Large intestine (tissue), 12 donors: ENCODE measurements at places on chromosomes 11 and 22.

DNA sequence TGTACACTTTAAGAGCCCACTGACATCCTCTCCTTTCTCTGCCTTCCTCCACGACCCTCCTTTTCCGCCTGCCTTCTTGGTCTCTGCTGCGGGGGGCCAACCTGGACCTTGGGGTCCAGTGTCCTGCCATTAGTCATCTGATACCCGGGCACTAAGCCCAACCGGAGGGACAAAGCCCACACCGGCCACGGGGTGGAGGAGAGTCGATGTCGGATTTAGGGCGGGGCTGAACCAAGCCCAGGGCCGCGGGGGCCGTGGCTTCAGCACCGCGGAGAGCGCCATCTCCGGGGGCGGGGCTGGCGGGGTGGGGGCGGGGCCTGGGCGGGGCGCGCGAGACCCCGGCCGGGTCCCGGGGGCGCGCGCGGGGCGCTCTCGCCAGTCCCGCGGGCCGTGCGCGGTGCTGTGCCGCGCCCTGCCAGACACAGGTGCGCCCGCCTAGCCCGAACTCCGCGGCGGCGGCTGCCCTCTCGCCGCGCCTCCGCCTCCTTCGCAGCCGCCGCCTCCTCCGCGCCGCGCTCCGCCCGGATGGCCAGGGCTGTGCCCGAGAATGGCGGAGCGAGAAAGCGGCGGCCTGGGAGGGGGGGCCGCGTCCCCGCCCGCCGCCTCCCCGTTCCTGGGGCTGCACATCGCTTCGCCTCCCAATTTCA is at the start of gene MAPK8IP1:
MAPK8IP1 (plus strand) TSS at position 378 of the 647 bp plus-strand sequence; CDS start at position 548, 170 bp downstream.
- no peak within 1 kb of the TSS for H3K27ac ChIP-seq
- peaks cover 25% of the 10 kb centered on the region for H3K36me3 ChIP-seq
- peak within 1 kb of the TSS; percentile 39 for H3K4me3 ChIP-seq
- H3K4me1 ChIP-seq, result peaks cover 8% of the 10 kb centered on the region
- H3K27me3 ChIP-seq, result peaks cover 24% of the 10 kb centered on the region

DNA sequence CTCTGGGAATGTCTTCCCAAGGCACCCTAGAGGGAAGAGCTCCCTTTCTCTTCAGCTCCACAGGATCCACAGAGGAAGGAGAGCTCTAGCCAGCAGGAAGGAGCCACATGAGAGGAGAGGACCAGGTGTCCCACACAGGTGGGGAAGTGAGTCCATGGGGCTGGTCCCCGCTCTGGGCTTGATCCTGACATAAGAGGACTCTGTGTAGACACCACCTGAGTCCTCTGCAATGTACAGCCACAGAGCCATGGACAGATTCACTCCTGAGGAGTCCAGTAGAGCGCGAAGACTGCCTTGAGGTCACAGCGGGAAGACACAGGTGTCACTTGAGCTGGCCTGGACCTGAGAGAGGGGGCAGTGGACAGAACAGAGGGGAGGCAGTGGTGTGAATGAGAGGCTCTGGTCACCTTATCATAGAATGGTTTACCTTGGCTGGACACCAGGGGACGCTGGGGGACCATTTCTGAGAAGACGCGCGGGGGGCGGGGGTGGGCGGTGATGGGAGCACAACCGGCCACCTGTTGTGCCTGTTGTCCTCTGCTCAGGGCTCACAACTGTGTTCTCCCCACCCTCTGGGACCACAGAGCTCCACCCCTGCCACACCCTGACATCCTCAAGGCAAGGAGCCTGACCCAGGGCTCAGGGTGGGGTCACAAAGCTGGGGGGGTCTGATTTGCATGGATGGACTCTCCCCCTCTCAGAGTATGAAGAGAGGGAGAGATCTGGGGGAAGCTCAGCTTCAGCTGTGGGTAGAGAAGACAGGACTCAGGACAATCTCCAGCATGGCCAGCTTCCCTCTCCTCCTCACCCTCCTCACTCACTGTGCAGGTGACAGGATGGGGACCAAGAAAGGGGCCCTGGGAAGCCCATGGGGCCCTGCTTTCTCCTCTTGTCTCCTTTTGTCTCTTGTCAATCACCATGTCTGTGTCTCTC is 128.2 kb downstream of the ZNF280B start:
- H3K27ac ChIP-seq, result no peak overlapping the region
- DNase-seq, result no peak
- no peak overlapping the region for H3K4me3 ChIP-seq
- H3K27me3 ChIP-seq, result peaks cover 2% of the 10 kb centered on the region

DNA sequence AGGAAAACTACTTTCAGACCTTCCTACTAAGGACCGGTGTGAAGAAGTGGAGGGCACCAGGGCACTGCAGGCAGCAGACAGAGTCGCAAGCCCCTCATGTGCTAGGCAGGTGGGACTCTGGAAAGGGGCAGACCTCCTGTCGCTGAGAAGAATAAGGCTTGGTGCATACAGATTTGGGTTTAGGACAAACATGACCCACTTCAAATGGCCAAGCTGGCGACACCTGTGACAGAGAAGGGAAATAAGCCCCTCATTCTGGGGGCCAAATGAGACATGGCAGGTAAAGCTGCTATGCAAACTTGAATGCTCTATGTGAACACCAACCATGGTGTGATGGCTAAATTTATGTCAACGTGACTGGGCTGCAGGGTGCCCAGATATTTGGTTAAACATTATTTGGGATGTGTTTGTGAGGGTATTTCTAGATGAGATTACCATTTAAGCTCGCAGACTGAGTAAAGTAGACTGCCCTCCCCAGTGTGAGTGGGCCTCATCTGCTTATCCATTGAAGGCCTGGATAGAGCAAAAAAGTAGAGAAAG is 112.4 kb upstream of the PITPNB start:
- no peaks in the 10 kb centered on the region for H3K27me3 ChIP-seq
- H3K36me3 ChIP-seq, result peaks cover 20% of the 10 kb centered on the region
- H3K4me3 ChIP-seq, result no peak overlapping the region

DNA sequence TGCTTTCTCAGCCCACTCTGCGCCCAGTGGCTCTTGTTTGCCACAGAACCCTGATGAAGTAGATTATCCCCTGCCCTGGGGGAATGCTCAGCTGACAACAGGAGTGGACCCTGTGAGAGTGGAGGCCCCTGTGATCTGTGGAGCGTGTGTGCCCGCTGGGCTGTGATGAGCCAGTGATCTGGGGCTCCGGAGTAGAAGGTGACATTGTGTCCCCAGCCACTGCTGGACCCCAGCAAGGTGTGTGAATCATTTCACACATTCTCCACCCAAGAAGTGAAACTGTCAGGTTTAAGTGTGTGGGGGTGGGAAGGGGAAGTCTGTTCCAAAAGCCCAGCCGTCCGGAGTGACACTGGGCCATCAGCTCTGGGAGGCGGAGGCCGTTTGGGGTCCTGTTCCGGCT is 33.1 kb upstream of the GRAMD4 start:
- DNase-seq, result no peak
- peaks cover 53% of the 10 kb centered on the region for H3K4me1 ChIP-seq
- no peak overlapping the region for H3K4me3 ChIP-seq
- H3K27me3 ChIP-seq, result no peaks in the 10 kb centered on the region

DNA sequence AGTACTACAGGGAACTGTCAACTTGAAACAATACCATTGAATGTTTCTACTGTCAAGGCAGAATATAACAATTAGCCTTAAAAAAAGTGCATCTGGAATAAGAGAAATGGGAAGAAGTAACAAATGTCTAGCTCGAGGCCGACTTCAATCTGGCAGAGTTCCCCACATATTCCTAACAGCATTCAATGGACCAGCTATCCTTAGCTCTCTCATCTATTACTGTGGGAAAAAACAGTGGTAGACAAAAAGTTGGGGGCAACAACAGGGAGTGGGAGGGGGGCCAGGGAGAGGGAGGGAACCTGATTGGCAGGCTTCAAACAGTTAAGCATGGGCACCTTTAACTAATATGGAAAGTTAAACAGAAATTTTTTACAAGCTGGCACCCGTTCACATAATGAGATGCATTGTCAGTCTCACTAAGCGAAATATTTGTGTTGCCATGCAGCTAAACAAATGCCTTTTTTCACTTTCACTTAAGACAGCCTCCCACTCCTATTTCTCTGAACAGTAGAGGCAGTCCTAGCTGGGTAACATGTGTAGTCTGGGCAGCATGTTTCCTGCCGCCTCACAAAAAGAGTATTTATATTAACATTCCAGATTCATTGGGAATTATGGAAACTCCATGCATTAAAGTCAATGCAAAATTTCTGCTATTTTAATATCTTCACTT is 62.2 kb upstream of the SOX6 start:
- no peaks in the 10 kb centered on the region for H3K36me3 ChIP-seq
- H3K4me1 ChIP-seq, result no peaks in the 10 kb centered on the region
- no peak for DNase-seq
- no peak overlapping the region for H3K27ac ChIP-seq
- H3K4me3 ChIP-seq, result no peak overlapping the region

GRCh38 chr11:12653729-12654128 is 20.5 kb upstream of the TEAD1 start:
- no peaks in the 10 kb centered on the region for H3K27me3 ChIP-seq
- no peak for DNase-seq
- H3K4me1 ChIP-seq, result no peaks in the 10 kb centered on the region
- H3K36me3 ChIP-seq, result no peaks in the 10 kb centered on the region
- H3K27ac ChIP-seq, result no peak overlapping the region
- H3K4me3 ChIP-seq, result no peak overlapping the region

DNA sequence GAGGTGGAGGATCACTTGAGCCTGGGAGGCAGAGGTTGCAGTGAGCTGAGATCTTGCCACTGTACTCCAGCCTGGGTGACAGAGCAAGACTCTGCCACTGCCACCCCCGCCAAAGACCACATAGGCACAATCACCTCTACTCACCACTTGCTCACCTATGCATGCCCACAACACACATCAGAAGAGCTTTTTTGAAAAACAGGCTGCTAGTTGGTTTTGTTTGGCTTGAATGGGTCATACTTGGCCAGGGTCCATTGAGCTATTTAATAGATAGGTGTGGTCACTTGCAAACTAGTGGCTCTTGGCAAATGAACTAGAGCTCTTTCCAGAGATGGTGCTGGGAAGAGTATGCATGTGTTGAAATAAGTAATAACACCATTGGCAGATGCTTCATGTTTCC is 80.1 kb downstream of the EMSY start:
- H3K27me3 ChIP-seq, result no peaks in the 10 kb centered on the region
- peaks cover 30% of the 10 kb centered on the region for H3K36me3 ChIP-seq
- no peaks in the 10 kb centered on the region for H3K4me1 ChIP-seq
- no peak overlapping the region for H3K4me3 ChIP-seq
- H3K27ac ChIP-seq, result no peak overlapping the region

DNA sequence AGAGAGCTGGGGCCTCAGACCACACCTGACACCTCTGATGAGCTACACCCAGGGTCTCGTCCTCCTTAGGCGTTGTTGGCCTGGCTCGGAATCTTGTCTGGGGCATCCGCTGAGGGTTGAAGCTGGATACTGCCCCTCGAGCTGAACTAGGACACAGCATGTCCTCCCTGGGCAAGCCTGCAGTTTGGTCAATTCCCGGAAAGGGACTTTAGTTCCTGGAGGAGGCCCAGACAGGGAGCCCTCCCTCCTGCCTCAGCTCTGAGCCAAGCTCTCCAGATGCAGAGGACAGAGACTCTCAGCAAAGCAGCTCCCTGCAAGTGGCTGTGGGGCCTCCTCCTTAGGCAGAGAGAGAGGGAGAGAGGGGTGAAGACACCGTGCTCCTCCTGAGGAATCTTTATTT is 4.9 kb downstream of the APOL3 start:
- peak overlapping the region; percentile 49 for H3K27ac ChIP-seq
- peaks cover 18% of the 10 kb centered on the region for H3K4me1 ChIP-seq
- H3K36me3 ChIP-seq, result no peaks in the 10 kb centered on the region
- no peak overlapping the region for H3K4me3 ChIP-seq
- DNase-seq, result peak; percentile 48

DNA sequence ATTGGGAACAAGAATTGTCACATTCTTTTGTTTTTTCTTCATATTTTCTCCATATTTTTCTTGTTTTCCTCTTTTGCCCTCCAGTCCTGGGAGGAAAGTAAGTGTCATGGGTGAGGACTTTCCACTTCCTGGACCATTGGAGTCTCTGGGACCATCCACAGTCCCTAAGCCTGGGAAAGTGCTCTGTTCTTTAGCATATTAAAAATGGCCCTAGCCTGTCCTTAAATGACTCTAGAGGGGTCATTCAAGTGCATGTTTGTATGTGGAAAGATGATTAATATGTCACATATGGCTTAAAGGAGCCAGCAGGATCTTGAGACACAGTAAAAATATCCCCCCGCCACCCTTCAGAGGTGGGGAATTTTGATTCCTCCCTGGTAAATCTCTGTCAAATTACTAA is 20.1 kb upstream of the SCGB1D1 start:
- H3K4me1 ChIP-seq, result no peaks in the 10 kb centered on the region
- no peak overlapping the region for H3K4me3 ChIP-seq
- DNase-seq, result no peak
- H3K27me3 ChIP-seq, result peaks cover 26% of the 10 kb centered on the region
- H3K27ac ChIP-seq, result no peak overlapping the region

- DNase-seq, result peak; percentile 93
- peaks cover 17% of the 10 kb centered on the region for H3K4me1 ChIP-seq
- H3K27me3 ChIP-seq, result no peaks in the 10 kb centered on the region
- peak overlapping the region; percentile 88 for H3K27ac ChIP-seq
Measured at GRCh38 chr11:72813740-72814285, 398 bp upstream of the ATG16L2 start.
